SK-N-DZ (cell line): ENCODE measurements at places on chromosomes 4 and X.
A peak's percentile ranks its signal among the peaks of the same experiment; 100 is the strongest.

GRCh38 chrX:24364326-24364725, 3.9 kb downstream of the SUPT20HL1 start:
- peak; percentile 15 for DNase-seq

- no peak for DNase-seq
Observed at GRCh38 chr4:72714482-72715279, 145.7 kb upstream of the ADAMTS3 start.

DNA sequence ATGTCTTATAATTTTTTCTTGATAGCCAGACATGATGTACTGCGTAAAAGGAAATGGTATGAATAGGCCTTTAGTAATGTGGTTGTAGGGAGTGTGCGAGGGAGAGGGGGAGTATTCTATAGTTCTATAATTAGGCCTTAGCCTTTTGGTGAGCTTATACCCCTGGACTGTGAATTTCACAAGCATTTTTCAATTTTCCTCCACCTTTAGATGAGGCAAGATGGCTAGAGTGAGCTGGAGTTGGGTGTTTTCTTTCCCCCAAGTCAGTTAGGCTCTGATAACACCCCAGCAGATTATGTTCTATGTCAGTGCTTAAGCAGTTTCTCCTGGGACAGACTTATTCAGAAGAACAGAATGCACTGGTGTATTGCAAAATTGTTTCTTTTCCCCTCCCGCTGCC, 210.2 kb upstream of the NPY2R start:
- DNase-seq: no peak

DNA sequence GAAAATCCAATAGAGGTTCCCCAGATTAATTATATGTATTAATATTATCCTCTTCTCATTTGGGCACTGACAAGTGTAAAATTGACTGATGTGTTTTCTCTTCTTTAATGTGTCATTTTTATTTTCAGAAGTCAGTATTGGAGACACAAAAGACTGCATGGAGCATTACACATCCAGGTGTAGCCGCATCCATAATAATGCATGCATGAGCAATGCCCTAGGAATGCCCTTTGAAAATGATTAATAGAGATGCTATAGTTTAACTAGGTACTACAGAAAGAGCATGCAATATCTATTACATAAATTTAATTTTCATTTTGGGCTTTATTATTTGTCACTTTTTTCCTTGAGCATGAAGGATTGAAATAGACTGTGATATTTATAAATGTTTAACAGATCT, 509.9 kb downstream of the SPOCK3 start:
- DNase-seq: no peak

DNA sequence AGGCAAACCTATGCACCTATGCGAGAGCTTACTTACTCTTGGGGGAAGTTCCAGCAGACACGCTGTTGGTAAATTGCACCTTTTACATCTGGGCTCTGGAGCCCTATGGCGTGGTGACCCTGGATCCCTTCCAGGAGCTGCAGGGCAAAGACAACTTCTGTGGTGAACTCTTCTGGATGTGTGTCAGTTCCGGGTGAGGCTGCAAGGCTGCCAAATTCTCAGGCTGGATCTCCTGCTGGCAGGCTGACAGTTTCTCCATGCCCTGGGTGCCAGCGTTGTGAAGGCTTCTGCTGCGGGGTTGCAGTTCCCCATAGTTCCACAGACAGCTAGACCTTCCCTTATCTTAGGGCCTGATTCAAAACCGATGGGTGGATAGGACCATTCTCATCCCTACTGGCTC, 37.9 kb downstream of the RAP2C start:
- DNase-seq: no peak

DNA sequence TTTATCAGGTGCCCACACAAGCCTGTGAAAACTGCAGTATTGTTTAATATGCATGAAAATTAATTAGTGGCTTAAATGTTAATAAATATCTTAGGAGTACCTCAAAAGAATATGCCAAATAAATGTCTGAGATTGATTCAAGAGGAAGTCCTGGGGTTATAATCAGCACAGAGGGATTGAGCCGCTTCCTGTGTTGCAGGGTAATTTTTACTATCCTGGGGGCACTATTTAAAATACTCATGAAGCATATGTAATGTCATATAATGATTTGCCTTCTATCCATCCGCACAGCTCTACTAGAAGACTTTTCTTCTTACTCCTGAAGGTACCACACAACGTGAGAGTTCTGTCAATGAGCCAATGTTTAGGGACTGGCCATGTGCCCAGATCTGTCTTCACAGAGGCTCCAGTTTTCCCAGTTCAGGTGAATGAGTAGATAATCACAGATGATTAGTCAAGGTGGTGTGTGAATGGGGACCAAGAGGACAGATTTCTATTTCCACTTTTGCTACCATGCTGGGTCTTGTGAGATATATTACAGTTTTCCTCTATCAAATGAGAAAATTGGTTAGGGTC, 233.3 kb downstream of the USP46 start:
- no peak for DNase-seq

- no peak for DNase-seq
Observed at GRCh38 chr4:183783306-183783705, 121.8 kb upstream of the STOX2 start.

GRCh38 chrX:40291553-40291952, 193.8 kb upstream of the BCOR start:
- DNase-seq: no peak

- DNase-seq: no peak
Observed at GRCh38 chrX:120731386-120731785, 101.5 kb upstream of the C1GALT1C1 start.

DNA sequence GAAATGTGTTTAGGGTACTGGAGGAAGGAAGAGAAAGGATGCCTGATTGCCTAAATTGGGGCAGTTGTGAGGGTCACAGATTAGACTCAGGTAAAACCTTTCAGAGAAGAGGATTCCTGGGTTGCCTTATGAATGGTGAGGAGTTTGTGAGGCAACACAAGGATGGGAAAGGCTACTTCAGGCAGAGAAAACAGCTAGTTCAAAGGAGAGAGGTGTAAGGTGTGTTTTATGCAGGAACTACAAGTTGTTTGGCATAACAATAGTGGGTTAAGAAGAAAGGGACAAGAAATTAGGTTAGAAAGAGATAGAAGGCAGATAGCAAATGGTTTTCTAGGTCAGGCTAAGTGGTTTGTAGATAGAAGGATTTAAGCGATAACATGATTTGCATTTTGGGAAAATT, 75.1 kb upstream of the PGRMC2 start:
- no peak for DNase-seq

DNA sequence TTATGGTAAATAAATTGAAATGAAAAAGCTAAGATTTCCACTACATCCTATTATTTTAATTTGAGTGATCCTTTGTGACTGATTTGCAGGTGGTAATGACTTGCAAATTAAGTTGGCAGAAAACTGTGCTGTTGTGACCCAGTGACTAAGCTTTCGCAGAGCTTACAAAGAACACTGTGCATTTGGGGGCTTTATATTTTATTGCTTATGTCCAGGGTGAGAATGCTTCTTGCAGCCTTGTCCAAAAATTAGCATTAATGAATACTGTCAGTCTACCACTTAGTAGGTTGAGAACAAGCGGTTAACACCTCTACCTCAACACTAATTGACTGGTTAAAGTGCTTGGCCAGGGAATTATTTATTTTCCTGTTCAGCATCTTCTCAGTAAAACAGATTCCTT, 991.3 kb upstream of the DIAPH2 start:
- no peak for DNase-seq

- no peak for DNase-seq
Observed at GRCh38 chrX:101642093-101642492, 17.6 kb downstream of the ARMCX2 start.

DNA sequence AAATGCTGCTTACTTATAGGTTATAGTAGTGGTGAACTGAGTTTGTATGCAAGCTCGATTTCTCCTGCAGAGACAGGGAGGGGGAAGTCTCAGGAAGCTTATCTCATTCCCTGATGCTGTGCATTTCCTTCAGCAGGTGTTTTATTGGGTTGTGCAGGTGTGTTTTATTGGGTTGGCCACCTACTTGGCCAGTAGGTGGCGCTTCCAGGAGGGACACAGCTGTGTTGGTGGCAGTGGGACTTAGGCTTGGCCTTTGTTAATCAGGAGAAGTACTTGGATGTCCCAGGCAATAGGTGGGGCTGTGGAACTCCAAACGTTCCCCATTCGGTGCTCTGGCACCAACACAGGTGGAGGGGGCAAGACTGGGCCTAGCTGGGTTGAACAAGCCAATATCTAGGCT, 196.0 kb upstream of the DCAF8L1 start:
- DNase-seq: no peak

- no peak for DNase-seq
Observed at GRCh38 chrX:56761167-56761566, 32.1 kb downstream of the NBDY start.

GRCh38 chr4:84753321-84753972, 170.5 kb downstream of the CDS1 start:
- DNase-seq: no peak

DNA sequence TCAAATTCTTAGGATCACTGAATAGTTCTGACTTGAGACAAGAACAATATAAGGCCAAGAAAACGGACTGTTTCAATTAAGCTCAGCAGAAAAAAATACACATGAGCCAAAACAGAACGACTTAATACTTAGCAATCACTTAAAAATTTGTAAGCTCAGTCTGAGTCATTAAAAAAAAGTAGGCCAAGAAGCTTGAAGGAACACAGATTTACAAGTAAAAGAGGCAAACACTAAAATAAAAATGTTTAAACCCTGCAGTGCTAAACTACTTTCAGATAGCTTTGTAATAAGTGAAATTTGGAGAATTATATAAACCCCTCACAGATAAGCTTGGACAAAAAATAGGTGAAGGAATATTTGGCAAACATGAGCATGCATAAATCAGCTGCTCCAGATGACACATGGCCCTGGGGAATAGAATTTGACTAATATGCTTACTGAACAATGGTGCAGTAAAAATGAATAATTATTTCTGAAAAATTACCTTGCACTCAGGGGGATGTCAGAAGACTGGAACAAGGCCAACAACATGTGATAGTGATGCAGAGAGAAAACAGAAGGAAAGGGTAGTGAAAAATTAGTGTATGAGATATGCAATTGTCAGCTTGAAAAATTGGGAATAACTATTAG, 49.6 kb downstream of the LNX1 start:
- no peak for DNase-seq

- no peak for DNase-seq
Observed at GRCh38 chr4:41712425-41712824, 36.1 kb downstream of the PHOX2B start.

GRCh38 chrX:13266641-13267345, 53.1 kb downstream of the ATXN3L start:
- DNase-seq: no peak

DNA sequence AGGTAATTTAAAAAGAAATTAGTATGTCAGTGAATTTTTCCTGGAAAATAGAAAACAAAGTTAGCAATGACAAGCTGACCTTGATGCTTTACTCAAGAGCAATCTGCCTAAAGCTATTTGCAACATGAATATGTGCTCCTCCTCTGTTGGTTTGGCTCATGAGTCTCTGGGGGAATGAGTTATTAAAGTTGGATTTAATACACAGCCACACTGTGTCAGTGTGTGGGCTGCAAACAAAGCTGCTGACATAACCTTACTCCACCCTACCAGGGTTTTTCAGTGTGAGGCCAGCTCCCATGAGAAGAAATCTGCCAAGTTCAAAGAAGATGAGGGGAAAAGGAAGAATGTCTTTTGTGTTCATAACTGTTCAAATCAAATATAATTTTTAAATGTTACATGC, 280.5 kb downstream of the TLL1 start:
- no peak for DNase-seq

DNA sequence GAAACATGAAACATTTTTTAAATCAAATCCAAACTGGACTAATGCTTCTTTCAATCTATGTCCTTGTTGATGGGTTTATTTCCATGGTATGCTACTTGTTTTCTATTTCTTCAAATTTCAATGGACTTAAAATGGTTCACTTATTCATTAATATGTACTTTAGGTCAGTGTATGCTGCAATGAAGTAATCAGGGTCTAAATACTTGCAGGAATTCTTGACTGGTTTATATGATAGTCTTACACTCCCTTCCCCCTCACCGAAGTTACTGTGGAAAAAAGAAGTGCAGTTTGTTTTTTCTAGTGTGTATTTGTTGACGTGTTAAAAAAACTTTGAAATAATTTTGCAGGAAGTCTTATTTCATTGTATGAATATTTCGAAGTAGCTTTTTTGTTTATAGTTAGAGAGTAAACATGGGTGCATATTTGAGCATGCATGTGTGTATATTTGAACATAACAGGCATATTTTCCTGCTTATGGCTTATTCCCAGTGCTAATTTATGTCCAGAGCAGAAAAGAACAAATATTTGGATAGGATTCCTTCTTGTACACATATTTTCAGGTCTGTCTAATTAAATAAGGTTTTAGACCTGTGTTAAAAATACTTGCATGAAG, 65.0 kb downstream of the LIMCH1 start:
- DNase-seq: no peak

DNA sequence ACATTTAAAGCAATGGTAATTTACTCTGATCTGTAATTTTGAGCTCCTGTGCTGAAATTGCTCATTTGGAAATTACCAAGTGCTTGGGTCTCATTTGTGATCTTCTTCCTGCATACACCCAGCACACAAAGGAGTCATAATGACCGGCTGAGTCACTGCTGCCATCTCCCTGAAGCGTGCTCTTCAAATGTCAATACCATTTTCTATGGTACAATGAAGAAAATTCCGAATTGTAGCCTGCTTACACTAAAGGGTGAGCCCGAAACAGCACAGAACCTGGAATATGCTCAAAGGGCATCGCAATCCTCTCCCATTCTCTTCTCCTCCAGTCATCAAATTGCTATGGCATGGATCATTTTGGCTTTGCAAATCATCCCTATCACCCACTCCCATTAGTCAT, 140.5 kb downstream of the GRIA3 start:
- DNase-seq: no peak

- DNase-seq: no peak
Observed at GRCh38 chr4:182346675-182347375, 103.6 kb downstream of the TENM3 start.

- DNase-seq: no peak
Observed at GRCh38 chr4:186832906-186833305, 109.2 kb upstream of the FAT1 start.

DNA sequence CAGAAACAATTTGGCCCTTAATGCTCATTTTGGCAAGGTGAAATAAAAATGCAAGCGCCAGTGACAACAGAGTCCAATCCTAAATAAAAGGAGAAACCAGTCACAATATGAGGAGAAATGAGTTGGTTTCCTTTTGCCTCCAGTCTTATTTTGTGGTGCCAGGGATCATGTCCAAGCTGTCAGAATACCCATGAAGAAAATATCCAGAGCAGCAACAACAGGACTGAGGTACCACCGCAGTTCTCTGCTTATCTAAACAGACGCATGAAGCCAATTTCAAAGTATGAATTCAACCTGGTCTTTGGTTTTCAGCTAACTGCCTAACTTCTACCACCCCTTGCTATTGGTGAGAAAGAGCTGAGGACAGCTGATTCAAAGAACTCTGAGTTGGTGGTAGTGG, 199.9 kb upstream of the MAGEB2 start:
- no peak for DNase-seq

DNA sequence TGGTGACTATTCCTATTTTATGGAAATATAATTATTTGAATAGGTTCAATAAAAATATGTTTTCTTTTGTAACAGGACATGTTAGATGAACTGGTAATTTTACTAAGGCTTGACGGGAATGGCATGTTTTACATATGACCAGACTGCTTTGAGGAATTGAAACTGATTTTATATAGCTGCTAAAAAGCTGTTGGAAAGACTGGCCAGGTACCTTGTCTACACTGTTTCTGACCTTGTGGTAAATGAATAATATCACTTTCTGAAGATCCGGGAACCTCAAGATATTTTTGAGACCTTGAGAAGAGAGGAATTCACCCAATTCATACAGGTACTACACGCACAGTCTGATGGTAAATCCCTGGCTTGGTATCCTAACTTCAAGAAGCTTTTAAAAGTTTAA, 42.1 kb upstream of the USP46 start:
- DNase-seq: no peak
